ENCODE measurements at places on chromosomes 5 and 9.

DNA sequence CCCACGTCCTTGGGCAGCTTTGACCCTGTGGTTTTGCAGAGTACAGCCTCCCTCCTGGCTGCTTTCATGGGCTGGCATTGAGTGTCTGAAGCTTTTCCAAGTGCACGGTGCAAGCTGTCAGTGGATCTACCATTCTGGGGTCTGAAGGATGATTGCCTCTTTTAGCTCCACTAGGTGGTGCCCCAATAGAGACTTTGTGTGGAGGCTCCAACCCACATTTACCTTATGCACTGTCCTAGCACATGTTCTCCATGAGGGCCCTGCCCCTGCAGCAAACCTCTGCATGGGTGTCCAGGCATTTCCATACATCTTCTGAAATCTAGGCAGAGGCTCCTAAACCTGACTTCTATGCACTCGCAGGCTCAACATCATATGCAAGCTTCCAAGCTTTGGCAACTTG lies 644.2 kb upstream of the CDH9 start:
- DNase-seq: no peak

DNA sequence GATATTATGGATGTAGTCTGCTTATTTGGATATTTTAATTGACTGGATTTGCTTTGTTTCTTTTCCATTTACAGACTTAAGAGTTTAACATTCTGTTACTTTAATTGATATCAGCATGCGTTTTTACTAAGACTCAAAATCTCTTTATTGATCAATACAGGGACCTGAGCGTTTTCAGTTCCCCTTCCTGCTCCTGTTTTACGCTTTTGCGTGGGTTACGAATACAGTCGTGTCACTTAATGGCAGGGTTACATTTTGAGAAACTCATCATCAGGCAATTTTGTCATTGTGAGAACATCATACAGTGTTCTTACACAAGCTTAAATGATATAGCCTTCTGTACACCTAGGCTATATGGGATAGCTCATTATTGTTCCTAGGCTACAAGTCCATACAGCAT lies 65.2 kb downstream of the PBX3 start:
- no peak for DNase-seq

- DNase-seq: no peak
These were observed 90.2 kb downstream of the ANGPTL2 start for GRCh38 chr9:127032256-127032655.

DNA sequence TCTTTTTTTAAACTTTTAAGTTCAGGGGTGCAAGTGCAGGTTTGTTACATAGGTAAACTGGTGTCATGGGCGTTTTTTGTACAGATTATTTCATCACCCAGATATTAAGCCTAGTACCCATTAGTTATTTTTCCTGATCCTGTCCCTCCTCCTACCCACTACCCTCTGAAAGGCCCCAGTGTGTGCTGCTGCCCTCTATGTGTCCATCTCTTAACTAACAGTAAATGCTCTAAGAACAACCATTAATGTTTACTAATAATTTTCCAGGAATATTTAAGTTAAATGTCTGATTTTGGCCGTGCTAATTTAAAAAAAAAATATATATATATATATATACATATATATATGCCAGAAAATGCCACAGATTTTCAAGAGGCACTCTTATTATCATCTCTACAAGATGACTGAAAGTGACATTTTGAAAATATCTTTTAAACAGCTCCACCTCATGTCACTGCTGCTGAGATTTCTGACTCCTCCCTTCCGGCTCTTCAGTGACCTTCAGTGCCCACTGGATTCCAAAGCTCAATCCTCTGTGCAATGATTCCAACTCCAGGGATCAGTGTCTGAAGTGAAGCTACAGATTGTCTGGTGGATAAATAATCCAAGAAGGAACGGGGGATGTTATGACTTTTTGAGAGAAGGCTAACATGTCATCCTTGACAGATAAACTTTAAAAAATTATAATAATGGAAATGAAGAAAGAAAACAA lies 46.7 kb upstream of the HNRNPA0 start:
- DNase-seq: no peak

GRCh38 chr9:7640231-7640630 lies 159.3 kb downstream of the DMAC1 start:
- DNase-seq: no peak

- no peak for DNase-seq
These were observed 53.1 kb upstream of the DAB2IP start for GRCh38 chr9:121598167-121598964.

DNA sequence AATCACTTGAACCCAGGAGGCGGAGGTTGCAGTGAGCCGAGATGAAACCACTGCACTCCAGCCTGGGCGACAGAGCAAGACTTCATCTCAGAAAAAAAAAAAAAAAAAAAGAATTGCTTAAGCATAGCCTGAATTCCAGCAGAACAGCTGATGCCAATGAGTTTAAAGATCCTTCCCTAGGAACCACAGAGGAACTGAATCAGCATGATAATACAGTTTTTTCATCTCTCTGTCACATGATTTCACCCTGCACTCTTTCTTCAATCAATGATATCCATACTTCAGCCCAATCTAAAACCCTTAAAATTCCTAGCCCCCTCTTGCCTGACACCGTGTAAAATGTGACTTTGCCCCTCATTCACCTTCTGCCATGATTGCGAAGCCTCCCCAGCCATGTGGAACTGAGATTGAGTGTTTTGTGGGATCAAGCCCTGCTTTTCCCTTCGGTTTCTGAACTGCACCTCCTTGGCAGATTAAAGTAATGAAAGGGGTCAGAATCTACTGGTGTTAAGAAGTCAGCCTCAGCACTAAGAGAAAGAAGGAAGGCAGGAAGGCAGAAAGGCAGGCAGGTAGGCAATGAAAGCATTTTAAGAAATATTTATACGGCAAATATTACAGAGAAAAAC lies 20.9 kb upstream of the DMXL1 start:
- no peak for DNase-seq

GRCh38 chr5:56725711-56726411 lies 89.5 kb upstream of the MAP3K1 start:
- DNase-seq: no peak

GRCh38 chr5:78586251-78586650 lies 62.3 kb downstream of the LHFPL2 start:
- no peak for DNase-seq

All from activated CD8-positive, alpha-beta memory T cell treated with anti-CD3 and anti-CD28 coated beads for 1 hour (primary cell).